ENCODE measurements at places on chromosomes 11 and 22.

GRCh38 chr22:49964136-49965090, 3.8 kb downstream of the PIM3 start:
- DNase-seq: no peak

DNA sequence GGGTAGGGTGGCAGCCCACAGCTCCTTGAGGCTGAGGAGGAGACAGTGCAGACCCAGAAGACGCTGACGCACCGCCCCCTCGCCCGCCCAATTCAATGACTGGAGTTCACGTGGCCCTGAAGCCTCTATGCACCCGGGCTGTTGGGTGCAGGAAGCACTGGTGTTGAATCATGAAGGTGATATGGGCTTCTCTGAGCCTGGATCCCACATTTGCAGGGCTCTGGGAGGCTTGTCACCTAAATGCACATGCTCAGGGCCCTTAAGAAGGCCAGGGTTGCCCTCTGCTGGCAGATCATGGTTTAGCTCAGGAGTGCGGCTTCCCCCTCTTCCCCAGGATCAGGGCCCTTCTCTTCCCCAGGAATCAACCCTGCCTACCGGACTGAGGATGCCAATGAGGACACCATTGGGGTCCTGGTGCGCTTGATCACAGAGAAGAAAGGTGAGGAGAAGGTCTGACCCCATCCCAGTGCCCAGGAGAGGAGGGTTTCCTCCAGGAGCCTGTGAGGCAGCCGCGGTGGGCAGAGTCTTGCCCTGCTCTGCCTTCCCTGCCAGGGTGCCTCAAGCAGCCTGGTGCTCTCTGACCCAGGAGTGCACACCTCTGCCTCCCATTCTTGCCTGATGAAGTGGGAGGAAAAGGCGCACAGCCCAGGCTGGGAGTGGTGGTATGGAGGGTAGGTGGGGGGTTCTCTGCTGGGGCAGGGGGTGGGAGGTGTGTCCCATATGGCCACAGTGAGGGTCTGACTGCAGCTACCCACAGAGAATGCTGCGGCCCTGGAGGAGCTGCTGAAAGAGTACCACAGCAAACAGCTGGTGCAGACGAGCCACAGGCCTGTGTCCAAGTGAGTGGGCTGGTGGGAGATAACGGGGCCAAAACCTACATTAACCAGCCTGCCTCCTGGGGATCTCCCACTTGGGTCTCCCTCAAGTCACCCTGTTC, 17.5 kb downstream of the RELT start:
- peak; percentile 76 for DNase-seq

GRCh38 chr11:114395736-114396135, 4.6 kb downstream of the C11orf71 start:
- no peak for DNase-seq

GRCh38 chr22:41501209-41501608, 32.3 kb downstream of the ACO2 start:
- peak; percentile 33 for DNase-seq

DNA sequence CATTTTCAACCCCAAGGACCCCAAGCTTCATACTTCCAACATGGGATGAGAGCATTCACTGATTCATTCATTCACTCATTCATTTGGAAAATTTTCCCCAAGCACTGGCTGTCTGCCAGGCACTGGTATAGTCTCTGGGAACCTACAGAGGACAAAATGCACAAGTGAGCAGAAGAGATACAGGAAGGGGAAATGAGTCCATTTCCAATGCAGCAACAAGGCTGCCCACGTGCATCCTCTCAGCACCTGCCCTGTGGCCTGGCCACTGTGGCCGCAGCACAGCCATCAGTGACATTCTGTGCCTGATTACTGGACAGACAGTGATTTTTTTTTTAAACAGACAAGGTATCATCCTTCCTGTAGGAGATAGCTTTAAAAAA, 96.0 kb upstream of the PITPNB start:
- DNase-seq: no peak

DNA sequence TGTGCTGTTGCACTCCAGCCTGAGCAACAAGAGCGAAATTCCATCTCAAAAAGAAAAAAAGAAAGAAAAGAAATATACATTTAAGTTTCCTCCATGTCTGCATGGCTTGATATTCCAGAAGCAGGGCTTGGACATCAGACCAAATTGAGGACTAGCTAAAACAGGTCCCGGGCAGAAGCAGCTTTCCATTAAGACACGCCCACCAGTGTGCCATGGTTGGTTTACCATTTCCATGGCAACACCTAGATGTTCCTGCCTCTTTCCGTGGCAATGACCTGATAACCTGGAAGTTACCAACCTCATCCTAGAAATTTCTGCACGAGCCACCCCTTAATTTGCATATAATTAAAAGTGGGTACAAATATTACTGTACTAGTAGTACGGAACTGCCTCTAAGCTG, 111.3 kb downstream of the NAT10 start:
- DNase-seq: no peak

DNA sequence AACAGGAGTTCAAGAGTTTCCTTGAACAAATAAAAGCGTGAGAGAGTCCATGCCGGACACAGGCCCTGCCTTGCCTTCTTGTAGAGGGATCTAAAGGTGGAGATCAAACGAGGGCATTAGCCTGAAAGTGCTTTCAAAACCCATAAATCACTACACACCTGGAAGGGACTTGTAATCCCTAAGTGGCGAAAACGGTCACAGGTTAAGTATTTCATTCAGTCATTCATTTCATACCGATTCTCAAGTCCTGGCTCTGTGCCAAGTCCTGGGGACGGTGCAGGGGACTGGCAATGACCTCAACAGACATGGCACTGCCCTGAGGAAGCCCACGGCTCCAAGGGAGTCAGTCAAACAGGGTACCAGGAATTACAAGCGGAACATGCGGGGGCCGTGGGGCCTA, 26.6 kb downstream of the ELFN2 start:
- no peak for DNase-seq

- DNase-seq: no peak
These were observed 270.8 kb downstream of the DYNC2H1 start for GRCh38 chr11:103380031-103380430.

DNA sequence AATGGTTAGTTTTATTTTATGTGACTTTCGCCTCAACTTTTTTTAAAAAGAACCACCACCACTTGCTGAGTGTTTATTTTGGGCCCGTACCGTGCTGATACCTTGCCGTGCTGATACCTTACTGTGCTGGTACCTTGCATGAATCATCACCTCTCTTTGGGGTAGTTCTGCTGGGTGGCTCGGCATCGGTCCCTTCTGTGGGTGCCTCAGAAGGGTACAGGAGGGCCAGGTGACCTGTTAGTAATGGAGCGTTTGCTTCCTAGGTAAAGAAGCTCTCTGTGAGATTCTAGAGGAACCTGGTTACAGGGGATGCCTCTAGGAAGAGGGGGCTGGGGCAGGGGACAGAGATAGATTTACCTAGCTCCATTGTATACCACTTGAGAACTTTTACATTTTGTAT, 17.1 kb downstream of the TOM1 start:
- DNase-seq: no peak

- DNase-seq: peak; percentile 87
These were observed 766 bp upstream of the CAPRIN1 start for GRCh38 chr11:34050581-34051348.

DNA sequence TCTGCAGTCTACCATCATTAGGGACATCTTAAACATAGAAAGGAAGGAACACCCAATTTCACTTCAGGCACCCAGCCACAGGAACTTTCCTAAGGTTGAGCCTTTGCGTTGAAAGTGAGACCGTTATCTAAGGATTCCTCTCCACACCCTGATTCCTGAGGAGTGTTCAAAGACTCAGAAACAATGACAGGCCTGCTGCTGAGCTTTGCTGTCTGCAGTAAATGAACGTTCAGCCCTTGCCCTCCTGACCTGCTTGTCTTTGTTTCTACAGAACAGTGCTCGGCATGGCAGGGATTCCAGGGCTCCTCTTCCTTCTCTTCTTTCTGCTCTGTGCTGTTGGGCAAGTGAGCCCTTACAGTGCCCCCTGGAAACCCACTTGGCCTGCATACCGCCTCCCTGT, 7.0 kb downstream of the PRSS23 start:
- DNase-seq: no peak

DNA sequence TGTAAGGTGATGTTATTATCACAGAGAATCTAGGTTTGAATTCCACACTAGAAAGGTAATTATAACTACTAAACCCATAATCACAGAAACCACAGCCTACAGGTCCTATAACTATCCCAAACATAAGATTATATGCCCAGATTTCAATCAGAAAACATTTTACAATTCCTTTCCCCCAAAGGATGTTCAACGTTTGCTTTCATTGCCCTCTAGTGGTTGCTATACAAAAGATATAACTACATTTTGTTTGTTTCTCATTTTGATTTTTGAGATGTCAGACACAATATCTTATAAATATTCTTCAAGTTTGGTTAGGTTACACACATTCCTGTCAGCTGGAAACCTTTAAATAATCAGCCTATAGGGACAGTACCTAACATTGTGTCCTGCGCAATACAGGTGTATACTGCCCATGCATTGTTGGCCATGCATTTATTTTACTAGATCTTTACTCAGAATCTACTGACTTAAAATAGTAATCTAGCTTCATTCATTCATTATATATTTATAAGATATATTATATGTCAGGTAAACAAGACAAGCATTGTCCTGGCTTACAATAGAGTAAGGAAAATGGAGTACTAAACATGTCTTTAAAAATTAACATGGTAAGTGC, 530.5 kb upstream of the CCDC90B start:
- DNase-seq: peak; percentile 28

- DNase-seq: no peak
These were observed 1.1 kb upstream of the CNTN5 start for GRCh38 chr11:99019696-99020095.

- DNase-seq: no peak
These were observed 65.3 kb downstream of the CTTN start for GRCh38 chr11:70463478-70464255.

- no peak for DNase-seq
These were observed 13.4 kb downstream of the CPT1A start for GRCh38 chr11:68828155-68828931.

DNA sequence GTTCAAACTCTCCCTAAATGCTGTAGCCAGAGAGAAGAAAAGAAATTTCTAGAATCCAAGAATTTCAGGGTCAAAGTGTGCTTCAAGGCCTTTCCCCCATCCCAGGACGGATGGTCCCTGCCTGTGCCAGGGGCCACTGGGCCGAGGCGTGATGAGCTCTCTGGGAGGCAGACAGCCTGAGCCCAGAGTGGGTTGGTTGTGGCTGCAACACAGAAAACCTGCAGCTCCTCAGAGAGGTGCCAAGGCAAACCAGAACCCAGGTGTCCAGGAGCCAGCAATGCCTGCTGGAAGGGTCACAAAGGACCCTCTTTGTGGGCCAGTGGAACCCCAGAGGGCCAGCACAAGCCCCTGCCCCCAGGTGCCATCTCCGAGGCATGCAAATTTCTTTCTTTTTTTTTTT, 2.6 kb upstream of the APOL6 start:
- no peak for DNase-seq

GRCh38 chr11:14967581-14968243, 4.4 kb downstream of the CALCA start:
- no peak for DNase-seq

DNA sequence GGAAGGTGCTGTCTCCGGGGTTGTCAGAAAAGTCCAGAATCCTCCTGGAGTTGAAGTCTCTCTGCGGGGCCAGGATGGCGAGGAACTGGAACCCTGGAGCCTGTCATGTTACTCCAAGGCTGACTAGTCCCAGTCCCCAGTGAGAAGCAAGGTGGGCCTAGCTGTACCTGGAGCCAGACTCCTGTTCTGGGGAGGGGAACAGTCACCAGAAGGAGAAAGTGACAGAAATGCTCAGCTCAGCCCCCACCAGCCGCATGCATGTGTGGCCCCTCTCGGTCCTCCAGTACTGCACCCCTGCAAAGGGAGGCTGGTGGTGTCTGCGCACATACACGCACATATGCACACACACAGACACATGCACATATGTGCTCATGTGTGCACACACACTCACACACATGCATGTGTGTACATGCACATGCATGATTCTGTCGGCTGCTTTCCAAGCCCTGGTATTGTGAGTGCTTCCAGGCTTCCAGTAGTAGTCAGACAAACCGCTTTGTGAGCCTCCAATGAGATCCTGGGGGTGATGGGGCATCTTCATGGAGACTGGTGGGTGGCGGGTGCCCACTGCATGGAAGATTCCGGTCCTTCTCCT, 54.3 kb downstream of the RTL6 start:
- DNase-seq: no peak

DNA sequence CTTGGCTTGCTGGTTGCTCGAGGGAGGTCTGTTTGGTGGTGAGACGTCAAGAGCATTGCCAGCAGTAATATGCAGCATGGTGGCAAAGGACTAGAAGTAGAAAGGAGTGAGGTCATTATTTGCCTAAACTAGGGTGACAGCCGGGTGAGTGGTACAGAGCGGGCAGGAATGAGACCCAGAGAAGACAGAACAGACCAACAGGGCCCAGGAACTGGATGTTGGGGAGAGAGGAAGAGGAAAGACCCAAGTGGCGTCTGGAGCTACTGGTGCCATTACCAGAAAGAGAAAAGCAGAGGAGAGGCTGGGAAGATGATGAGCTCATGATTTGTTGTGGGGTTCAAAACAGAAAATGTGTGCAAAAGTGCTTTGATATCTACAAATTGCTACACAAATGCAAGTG, 158.7 kb downstream of the ENTHD1 start:
- DNase-seq: no peak

DNA sequence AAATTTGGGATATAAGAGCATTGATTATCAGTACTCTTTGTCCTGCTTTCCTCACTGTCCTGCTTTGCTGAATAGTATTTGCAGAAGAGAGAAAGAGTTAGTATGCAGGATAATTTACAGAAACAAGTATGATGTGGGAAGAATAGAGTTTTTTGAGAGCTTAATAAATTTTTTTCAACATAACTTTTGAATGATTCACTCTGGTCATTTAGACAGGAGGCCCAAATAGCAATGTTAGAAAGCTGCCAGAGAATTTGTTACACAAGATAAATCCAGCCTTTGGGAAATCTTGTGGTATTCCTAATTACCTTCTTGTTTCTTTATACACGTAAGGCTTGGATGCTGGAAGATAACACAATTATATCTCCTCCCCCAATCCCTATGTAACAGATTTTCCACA, 484.6 kb downstream of the CNTN5 start:
- DNase-seq: peak; percentile 83

- DNase-seq: peak; percentile 38
These were observed 824 bp upstream of the CBX6 start for GRCh38 chr22:38872831-38873248.

GRCh38 chr11:128482512-128483191, 104.7 kb downstream of the ETS1 start:
- DNase-seq: no peak

DNA sequence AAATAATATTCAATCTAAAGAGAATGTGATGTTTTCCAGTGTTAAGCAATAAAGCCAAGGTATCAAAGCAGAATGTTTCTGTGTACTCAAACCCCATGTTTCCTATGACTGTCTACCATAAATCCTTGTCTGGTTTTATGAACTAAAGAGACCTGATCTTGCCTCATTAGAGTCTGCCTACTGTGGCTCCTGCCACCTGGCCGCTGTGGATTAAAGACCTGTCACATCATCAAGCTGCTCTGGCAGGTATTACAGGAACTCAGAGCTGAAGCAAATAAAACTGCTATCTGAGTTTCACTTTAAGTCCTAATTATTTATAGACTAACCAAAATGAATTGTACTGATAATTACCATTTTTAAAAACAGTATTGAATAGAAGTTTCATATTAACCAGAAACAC, 207.8 kb upstream of the CCDC90B start:
- DNase-seq: no peak

Data from fibroblast of skin of back (primary cell).